ENCODE measurements at places on chromosomes 7 and 10.

- no peak for DNase-seq
Measured at GRCh38 chr7:16587790-16588189, 57.8 kb downstream of the ANKMY2 start.

GRCh38 chr10:69061305-69062161 is 26.4 kb upstream of the SRGN start:
- DNase-seq: peak; percentile 64

- no peak for DNase-seq
Measured at GRCh38 chr7:8629504-8629903, 196.1 kb downstream of the NXPH1 start.

GRCh38 chr7:27156508-27156898 is at the start of gene HOXA7:
TSS of gene HOXA7 (minus strand) at chr7:27156675. CDS start at chr7:27156545, 130 bp downstream.
- DNase-seq: peak; percentile 91

DNA sequence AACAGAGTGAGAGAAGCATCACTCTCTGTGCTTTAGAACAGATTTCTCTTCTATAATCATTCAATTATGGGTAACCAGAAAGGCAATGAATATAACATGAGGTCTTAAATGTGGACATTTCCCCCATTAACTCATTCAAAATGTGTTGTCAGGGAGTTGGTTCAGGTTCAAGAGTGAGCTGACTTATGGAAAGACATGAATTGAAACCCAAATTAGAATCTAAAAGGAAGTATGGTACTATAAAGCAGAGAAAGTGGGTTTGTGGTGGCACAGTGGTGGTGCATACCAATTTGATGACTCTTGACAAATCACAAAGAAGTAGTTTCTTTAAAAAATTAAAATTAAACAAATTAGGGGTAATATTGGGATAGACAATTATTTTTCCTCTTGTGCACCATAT is 114.6 kb upstream of the MEOX2 start:
- DNase-seq: no peak

DNA sequence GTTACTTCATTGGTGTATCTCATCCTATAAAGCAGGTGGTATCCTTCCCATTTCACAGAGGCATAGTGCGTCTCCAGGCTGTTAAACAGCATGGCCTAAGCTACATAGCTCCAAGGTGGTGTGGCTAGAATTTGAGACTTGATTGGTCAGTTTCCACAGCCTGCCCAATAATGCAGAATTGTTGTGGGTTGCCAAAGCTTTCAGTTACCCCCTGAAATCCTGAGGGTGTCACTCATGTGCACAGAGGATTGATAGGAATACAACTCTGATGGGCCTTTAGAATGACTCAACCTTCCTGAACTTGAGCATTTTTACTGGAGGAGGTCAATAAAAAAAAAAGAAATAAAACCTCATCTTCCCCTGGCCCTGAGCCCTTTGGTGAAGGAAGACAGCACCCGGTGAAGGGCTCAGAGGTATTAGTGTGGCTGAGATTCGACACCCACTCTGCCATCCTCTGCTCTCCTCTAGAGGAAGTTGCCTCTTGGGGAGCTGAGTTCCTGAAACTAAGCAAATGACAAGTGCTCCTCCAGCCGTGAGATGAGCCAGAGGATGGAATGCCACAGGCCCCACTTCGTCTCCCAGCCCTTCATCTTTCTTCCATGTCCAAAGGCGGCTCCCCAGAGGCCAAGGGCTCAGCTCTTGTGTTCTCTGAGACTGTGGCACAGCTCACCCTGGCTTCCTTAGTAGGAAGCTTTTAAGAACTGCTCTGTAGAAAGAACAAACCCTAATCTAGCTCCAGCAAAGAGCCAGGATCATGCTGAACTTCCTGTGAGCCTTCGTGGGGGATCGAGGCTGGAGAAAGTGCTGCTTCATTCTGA is 1.0 kb downstream of the ACSL5 start:
- DNase-seq: no peak

GRCh38 chr7:25996006-25996408 is 156.0 kb upstream of the NFE2L3 start:
- DNase-seq: no peak

GRCh38 chr10:73159038-73159648 is 8.7 kb downstream of the ECD start:
- DNase-seq: peak; percentile 72

DNA sequence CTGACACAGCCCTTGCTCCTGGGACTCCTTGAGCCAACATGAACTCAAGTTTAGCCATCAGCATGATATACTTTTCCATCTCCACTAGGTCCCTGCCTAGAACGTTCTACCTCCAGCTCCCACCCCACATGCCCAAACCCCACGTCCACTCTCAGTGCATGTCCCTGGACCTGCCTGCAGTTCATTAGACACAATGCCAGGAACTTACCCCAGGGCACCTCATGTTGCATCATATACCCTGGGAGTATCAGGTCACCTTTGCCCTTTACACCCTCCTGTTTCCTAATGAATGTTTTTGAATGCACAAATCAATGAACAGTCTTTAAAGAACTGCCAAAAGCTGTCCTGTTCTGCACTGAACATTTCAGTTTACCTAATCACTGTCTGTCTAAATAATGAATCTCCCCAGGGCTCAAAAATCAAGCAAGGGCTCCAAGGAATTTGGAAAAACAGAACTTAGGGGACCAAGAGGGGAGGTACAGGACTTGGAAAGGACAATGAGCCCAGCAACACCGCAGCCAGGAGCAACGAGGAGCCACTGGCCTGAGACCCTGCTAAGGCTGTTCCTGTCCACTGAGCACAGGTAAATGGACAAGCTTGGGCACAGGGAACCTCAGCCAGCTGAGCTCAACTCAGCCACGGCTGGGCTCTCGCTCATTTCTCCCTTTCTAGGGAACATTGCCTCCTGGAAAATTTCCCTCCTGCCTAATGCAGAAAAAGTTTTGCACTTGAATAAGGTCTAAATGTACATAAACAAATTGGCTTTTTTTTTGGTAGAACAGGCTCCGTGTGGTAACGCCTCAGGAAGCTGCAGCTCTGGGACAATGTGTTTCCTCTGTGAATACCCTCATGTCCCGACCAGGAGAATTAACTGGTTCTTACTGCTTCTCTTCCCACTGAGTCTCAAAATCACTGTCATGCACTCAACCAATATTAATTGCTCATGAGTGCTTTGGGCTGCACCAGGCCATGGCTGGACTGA is 7.4 kb downstream of the MAT1A start:
- no peak for DNase-seq

- DNase-seq: no peak
Measured at GRCh38 chr10:12547301-12547771, 198.0 kb downstream of the CAMK1D start.

- no peak for DNase-seq
Measured at GRCh38 chr10:101670635-101671034, 24.3 kb downstream of the FBXW4 start.

DNA sequence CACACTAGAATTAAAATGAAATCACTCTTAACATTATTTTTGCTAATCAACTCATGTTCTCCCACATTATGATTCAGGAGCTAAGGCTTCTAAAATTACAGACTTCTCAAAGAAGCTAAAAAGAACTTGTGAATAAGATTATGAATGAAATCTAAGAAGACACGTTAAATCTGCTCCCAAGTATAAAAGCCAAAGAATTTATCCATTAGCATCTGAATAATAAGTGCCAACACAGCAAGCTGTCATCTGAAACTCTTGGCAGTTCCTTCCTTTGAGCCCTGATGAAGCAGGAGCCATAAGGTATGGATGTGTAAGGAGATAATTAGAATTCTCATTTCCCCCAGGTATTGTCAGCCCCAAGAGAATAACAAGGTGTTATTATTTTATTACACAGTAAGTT is 50.3 kb downstream of the TPK1 start:
- no peak for DNase-seq

- DNase-seq: no peak
Measured at GRCh38 chr7:101744588-101744987, 72.8 kb upstream of the CUX1 start.

- no peak for DNase-seq
Measured at GRCh38 chr10:12934777-12935176, 66.7 kb downstream of the CCDC3 start.

DNA sequence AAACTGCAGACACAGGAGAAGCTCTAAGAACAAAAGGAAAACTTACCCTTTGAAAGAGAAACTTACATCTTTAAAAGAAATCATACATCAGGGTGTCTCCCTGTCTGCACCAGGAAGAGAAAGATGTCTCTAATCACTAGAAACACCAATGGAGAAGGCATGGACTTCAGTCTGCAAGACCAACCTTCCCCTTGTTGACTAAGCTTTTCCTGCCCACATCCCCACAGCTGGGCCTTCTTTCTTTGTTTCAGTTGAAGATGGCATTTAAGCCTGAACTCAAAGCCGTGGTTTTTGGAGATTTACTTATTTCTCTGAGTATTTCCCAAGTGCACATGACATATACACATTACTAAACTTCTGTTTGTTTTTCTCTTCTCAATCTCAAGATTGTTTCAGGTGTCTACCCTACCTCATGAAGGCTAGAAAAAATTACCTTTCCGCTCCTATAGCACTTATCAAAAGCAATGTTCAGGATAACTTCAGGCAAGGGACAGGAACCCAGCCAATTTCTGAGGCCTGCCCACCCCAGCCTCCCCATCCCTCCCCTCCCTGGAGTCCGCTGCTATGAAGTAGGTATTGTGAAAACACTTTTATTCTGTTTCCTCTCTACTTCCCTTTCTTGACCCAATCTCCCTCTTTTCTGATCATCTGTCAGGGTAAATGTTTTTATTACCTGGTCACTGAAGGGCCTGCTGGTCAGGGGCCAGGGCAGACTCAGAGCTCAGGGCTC is 2.8 kb upstream of the SLC29A3 start:
- DNase-seq: no peak

- DNase-seq: no peak
Measured at GRCh38 chr7:32357535-32358277, 132.5 kb downstream of the LSM5 start.

- DNase-seq: no peak
Measured at GRCh38 chr7:115087437-115087836, 165.5 kb downstream of the MDFIC start.

GRCh38 chr7:85554236-85555178 is 367.7 kb upstream of the SEMA3D start:
- DNase-seq: no peak

DNA sequence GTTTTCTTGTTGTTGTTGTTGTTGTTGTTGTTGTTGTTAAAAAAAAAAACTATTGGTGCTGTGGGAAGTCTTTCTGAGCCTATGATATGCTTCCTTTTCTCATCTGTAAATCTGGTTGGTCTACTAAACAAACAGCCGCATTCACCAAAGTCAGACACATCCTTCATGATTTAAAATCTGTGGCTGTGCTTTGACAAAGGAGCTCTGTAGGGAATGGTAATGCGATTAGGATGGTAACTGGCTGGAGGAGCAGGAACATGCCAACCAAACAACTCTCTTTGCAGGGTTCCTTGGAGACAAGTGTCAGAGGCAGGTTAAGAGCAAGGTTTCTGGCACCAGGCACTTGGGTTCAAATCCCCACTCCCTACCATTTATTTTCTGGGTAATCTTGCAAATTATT is 14.9 kb upstream of the SP4 start:
- no peak for DNase-seq

GRCh38 chr7:133853706-133854276 is 273.3 kb upstream of the LRGUK start:
- DNase-seq: no peak

DNA sequence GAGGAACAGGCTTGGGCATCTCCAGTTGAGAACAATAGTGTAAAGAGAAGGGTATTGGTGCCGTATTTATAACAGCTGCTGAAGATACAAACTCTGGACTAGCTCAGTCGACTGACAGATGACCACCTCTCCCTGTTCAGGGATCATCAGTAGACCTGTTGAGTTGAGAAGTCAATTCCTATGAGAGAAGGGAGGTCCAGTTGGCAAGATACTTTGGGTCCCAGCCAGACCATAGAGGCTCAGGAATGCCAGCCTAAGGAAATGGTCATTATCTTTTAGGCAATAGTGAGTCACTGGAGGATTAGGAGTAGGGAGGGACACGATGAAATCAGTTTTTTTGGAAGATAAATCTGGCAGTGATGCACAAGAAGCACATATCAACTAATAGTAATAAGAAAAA is 202.9 kb downstream of the TRIL start:
- no peak for DNase-seq

DNA sequence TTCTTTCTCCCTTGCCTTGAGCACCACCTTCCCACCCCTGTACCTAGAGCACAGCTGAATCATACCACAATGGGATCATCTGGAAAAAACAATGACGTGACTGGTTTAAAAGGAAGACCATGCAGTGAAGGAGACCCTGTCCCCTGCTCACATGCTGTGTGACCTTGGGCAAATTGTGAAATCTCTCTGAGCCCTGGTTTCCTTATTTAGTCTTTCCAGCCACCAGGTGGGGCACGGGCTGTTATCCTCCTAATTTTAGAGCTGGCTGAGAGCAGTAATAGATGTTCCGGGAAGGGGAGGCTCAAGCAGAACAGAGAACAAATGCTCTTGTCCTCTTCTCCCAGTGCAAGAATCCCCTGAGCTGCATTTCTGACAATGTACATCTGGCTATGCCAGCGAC is 198.3 kb downstream of the RPS24 start:
- no peak for DNase-seq

- DNase-seq: peak; percentile 63
Measured at GRCh38 chr7:114921631-114922025, 266 bp upstream of the MDFIC start.

DNA sequence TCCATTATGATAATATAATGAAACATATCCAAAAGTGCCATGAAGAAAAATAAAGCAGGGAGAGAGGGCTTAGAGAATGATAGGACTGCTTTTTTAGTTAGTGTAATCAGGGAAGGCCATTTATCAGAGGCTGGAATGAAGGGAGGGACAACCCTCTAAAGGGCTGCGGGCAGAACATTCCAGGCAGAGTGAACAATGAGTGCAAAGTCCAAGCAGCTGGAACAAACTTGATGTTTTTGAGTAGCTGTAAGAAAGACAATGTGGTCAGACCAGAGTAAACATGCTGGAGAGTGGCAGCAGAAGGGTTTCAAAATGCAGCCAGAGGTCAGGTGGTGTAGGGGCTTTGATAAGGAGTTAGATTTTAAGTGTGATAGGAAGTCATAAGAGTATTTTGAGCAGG is 65.6 kb upstream of the CCDC6 start:
- no peak for DNase-seq

DNA sequence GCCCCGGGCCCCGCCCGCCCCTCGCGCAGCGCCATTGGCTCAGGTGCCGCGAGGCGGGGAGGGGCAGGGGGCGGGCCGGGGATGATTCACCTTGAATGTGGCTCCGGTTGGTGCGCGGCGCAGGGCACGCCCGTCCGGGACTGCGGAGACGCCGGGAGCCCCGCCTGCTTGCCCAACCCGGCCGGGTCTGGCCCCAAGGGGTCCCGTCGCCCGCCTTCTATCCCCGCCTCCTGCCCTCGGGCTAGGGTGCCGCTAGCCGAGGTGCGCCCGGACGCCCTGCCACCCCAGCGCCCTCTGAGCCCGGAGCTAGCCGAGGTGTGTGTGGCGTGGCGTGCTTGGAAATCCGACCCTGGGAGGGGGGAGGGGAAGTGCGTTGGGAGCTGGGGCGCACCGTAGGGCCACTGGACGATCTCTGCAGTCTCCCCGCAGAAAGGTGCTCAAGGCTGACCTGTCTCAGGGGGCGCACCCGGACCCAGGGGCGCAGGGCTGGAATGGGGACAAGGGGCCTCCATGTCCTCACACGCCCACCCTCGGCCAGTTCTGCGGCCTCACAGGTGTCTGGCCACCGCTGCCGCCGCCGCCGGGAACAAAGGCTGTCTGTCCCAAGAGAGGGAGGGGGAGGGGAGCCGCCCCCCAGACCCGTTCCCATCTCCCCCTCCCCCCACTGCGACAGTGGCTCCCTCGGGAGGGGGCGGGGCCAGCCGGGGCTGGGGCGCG is 168.9 kb downstream of the NRF1 start:
- no peak for DNase-seq
